ENCODE measurements at places on chromosomes 7 and 10.

DNA sequence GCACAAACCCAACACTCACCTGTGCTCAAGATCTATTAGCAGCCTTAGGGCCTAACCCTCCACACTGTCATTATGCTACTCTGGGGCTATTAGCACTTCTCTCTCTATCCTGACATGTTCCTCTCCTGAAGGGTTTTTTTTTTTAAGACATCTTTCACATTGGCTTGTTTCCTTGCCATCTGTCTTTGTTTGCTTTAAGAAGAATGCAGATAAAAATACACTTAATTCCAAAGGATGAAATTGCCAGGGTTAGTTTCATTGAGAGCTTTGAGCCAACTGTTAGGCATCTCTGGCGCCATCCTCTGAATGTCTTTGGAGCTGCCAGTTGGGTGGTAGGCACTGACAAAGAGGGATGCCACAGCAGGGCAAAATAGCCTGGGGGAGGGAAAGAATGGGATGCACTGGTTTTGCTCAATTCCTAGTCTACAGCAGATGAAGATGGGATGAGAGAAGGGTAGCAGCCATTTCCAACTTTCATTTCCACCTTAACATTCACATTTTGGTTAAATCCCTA, 399.2 kb downstream of the SORCS1 start:
- DNase-seq: no peak

- DNase-seq: no peak
Measured at GRCh38 chr7:71563276-71563675, 431.3 kb downstream of the GALNT17 start.

DNA sequence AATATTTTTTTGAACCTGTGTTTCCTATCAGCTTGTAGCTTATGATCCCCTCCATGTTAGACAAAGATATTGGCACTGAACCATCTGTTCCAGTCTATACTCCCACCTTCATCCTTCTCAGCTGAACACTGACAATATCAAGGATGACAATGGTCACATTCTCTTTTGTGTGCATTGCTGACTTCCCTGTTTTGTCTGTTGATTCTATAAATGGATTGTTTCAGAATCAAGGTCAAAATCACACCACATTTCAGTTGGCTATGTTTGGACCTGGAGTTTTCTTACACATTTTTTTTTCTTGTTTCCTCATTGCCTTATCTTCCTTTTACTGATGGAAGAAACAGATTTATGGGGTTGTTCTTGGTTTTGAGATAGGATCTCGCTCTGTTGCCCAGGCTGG, 11.3 kb upstream of the SMURF1 start:
- DNase-seq: no peak

- no peak for DNase-seq
Measured at GRCh38 chr7:20917603-20918002, 130.9 kb upstream of the SP8 start.

GRCh38 chr7:132557489-132558044, 18.7 kb downstream of the PLXNA4 start:
- no peak for DNase-seq

- no peak for DNase-seq
Measured at GRCh38 chr10:73167458-73167782, 388 bp downstream of the ECD start.

DNA sequence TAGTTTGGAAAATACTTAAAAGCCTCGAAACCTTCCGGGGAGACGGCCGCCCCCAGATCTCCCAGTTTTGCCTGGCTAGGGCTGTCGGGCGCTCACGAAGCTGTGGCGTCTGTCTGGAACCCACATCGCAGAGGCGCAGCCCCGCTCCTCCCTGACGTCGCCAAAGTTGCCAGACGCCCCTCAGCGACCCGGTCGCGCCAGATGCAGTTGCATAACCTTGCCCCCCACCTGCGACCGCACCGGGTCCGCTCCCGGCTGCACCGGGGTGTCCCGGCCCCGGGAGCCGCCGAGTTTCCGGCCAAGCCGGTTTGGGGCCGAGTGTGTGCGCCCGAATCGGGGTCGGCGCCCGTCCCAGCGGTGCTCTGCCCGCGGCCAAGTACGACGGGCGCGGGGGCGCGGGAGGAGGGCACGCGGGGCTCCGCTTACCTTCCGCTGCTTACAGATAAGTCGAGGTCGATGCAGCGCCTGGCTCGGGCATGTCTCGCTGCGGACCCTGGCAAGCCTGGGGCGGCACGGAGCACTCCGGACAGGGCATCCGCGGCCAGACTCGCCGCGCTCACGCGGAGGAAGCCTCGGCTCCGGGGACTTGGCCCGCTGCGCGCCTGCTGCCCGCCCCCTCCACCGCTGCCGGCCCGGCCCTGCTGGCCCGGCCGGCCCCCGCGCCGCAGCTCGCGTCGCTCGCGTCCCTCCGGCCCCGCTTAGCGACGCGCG, 665 bp downstream of the INSYN2A start:
- no peak for DNase-seq

DNA sequence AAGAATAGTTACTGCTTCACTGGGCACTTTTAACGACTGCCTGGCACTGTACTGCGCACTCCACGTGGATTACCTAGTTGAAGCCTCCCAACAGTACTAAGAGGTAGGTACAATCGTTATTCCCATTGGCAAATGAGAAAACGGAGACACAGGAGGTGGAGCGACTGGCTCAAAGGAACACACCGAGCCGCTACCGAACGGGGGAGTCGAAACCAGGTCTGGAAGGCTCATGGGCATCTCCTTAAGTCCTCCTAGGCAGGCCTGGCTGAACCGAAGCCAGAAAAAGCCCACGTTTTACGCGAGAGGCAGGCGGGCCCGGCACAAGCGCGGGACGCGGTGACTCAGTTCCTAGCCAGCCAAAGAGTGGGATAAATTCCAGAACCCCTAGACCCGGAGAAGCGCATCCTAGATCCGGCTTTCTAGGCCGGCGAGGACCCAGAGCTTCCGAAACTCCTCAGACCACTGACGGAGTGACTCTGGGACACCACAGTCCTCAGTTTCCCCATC, 472 bp downstream of the PDAP1 start:
- no peak for DNase-seq

GRCh38 chr7:28409716-28410627, 2.3 kb upstream of the CREB5 start:
- DNase-seq: no peak

- DNase-seq: no peak
Measured at GRCh38 chr10:88125766-88126165, 262.3 kb downstream of the PTEN start.

DNA sequence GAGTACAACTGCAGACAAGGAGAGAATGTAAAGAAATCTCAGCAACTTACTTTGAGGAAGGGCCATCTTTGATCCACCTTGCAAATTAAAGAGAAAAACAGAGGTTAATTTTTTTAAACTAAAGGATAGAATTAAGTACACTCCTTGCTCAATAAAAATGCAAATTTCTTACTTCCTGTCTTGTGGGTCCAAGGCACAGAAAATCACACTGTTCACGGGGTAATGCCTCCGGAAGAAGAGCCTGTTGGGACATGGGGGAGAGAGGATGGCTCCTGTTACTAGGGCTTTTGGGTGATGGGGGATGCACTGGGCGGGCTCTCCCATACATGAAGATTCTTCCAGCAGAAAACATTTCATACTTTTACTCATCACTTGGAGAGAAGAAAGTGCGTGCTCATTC, 301.8 kb downstream of the TNS3 start:
- no peak for DNase-seq

GRCh38 chr10:47283848-47284247, 16.1 kb upstream of the GDF10 start:
- DNase-seq: no peak

- no peak for DNase-seq
Measured at GRCh38 chr10:77317221-77317620, 320.4 kb downstream of the KCNMA1 start.

GRCh38 chr7:138654616-138655015, 46.5 kb downstream of the SVOPL start:
- no peak for DNase-seq

DNA sequence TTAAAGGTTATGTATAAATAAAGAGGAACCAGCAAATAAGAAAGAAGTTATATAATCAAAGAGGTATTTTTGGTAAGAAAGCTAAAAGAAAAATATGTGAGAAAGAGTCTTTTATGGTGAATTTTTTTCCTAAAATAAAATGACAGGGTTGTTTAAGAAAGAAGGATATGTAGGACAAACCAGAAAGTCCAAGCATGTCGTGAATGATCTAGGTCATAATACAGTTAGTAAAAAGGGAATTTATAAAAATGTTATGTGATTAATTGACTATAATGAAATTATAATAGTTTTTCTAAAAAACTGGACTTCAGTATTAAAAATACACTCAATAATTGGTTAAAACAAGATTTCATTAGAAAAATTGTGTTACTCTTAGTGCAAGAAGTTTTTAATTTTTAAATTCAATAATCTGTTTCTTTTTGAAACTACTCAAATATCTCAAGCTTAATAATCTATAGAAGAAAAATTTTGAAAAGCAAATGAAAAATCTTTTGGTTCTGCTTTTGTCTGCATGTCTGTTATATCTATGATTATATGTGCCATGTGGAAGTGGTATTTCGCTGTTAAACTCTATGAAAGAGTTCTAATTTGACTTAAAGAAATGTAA, 23.3 kb downstream of the AVL9 start:
- no peak for DNase-seq

DNA sequence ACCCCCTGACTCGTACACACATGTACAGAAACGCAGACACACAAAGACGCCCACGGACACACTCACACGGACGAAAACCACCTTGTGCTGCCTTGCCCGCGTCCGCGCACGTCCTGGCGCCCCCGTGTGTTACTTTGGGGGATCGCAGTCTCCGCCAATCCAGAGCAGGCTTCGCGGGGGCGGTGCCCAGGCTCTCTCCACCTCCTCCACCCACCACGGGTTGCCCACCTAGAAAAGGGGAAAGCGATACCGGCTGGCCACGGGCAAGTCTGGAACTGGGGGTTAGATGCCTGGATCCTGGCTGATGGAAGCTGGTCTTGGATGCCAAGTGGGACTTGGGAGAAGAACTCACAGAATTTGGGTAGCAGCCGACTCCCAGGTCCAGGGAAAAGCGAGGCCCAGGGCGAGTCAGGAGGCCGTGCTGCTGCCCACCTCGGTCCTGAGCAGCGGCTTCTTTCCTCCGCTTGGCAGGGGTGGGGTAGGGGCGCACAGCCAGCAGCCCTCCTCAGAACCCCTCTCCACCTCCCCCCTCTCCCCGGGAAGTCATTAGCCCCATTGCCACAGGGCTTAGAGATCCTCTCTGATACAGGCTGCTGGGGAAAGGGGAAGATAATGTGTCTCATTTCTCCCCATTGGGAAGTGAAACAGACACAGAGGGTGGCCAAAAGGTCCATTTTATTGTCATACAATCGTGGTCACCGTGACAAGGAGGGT, 4.6 kb upstream of the VGF start:
- peak; percentile 67 for DNase-seq

DNA sequence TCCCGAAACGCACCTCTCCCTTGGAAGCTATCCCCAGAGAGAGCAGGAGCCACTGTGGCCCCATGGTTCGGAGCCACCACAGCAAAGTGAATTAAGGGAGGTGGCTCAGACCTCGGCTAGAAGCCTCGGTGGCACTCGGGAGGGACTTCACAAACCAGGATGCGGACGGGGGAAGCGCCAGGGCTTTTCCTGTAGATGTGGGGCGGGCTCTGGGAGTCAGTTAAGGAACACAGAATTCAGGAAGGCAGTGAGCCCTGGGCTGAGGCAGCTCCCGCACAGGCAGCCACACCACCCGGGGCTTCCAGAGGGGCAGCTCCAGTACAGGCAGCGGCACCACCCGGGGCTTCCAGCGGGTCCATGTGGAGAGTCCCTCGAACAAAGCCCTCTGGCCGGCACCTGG, 42.7 kb upstream of the DPYSL4 start:
- no peak for DNase-seq

DNA sequence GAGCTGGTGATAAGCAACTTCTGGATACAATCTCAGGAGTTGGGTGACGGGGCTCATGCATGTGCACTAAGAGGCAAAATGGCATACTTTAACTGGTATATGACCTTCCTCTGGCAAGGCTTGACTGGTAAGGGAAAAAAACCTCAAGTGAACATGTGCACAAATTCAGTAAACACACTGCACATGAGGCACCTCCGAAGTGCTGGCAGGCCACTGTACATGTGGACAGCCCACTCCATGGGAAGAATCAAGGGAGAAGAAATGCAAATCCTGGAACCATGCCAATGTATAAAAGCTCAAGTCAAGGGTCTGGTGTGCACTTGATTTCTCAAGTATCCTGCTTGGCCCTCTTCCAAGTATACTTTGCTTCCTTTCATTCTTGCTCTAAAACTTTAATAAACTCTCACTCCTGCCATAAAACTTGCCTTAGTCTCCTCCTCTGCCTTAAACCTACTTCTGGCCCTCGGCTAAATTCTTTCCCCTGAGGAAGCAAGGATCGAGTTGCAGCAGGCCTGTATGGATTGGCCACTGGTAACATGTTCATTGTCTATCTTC, 167.2 kb downstream of the RAMP3 start:
- DNase-seq: no peak

DNA sequence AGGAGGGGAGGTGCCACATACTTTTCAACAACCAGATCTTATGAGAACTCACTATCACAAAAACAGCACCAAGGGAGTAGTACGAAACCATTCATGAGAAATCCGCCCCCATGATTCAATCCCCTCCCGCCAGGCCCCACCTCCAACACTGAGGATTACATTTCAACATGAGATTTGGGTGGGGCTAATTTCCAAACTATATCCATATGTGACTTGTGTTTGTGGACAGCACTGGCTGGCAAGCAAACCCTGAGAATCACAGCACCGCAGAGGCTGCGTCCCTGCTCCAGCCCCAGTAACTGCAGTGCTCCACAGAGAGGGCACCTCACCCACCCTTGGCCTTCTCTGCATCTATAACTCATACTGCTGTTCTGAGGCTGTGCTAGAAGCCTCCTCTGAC, 211.2 kb upstream of the PODXL start:
- no peak for DNase-seq

- no peak for DNase-seq
Measured at GRCh38 chr7:139680676-139681462, 96.9 kb downstream of the HIPK2 start.

DNA sequence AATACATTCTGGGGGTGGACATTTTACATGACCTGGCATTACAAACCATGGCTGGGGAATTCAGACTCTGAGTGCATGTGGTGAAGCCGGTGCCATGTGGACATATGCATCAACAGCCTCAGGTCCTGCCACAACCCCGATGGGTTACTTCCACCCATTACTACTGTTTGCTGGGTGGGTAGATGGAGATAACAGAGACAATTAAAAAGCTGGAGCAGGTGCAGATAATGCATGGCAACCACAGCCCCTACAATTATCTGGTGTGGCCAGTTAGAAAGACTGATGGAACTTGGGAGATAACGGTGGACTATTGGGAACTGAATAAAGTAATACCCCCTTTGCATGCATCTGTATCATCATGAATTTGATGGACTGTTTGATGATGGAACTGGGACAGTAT, 21.6 kb upstream of the ADAMTS14 start:
- no peak for DNase-seq

All from activated naive CD4-positive, alpha-beta T cell (primary cell).